GM23338 (cell line): ENCODE measurements at places on chromosomes 7 and 10.

GRCh38 chr10:22640359-22640758 lies 74.0 kb downstream of the PIP4K2A start:
- no peak for DNase-seq

- DNase-seq, result no peak
Observed at GRCh38 chr7:27424749-27425148, 182.1 kb downstream of the EVX1 start.

DNA sequence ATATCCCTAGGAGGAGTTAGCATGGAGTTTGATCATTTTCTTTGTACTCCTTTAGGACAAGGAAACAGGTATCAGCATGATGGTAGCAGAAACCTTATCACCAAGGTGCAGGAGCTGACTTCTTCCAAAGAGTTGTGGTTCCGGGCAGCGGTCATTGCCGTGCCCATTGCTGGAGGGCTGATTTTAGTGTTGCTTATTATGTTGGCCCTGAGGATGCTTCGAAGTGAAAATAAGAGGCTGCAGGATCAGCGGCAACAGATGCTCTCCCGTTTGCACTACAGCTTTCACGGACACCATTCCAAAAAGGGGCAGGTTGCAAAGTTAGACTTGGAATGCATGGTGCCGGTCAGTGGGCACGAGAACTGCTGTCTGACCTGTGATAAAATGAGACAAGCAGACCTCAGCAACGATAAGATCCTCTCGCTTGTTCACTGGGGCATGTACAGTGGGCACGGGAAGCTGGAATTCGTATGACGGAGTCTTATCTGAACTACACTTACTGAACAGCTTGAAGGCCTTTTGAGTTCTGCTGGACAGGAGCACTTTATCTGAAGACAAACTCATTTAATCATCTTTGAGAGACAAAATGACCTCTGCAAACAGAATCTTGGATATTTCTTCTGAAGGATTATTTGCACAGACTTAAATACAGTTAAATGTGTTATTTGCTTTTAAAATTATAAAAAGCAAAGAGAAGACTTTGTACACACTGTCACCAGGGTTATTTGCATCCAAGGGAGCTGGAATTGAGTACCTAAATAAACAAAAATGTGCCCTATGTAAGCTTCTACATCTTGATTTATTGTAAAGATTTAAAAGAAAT lies 4.8 kb downstream of the BAMBI start:
- no peak for DNase-seq

DNA sequence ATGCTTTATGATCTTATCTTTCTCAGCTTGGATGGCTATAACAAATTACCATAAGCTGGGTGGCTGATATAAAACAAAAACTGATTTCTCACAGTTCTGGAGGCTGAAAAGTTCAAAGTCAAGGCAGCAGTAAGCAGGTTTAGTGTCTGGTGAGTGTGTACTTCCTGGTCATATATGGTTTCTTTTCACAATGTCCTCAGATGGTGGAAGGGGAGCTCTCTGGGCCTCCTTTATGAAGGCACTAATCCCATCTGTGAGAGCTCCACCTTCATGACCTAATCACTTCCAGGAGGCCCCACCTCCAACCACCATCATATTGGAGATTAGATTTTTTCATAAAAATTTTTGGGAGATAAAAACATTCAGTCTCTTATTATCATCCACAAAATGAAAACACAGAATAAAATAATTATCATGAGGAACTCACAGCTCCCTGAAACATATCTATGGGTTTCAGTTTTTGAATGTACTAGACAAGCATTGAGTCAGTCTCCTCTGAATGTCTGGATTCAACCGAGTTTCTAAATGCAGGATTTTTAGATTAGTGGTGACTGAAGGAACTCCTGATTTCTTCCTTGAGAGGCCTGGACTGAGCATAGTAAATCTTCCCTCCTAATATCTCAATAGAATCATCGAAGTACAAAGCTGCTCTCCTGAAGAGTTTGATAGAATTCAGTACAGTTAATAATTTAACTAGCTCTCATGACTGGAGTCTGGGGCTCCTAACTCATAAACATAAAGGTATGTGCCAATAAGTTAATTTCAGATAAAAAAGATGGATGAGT lies 8.0 kb downstream of the CDC14C start:
- DNase-seq, result no peak

- no peak for DNase-seq
Observed at GRCh38 chr7:125423458-125424155, 494.0 kb upstream of the POT1 start.

GRCh38 chr7:22809902-22810642 lies 12.6 kb downstream of the TOMM7 start:
- DNase-seq, result no peak

DNA sequence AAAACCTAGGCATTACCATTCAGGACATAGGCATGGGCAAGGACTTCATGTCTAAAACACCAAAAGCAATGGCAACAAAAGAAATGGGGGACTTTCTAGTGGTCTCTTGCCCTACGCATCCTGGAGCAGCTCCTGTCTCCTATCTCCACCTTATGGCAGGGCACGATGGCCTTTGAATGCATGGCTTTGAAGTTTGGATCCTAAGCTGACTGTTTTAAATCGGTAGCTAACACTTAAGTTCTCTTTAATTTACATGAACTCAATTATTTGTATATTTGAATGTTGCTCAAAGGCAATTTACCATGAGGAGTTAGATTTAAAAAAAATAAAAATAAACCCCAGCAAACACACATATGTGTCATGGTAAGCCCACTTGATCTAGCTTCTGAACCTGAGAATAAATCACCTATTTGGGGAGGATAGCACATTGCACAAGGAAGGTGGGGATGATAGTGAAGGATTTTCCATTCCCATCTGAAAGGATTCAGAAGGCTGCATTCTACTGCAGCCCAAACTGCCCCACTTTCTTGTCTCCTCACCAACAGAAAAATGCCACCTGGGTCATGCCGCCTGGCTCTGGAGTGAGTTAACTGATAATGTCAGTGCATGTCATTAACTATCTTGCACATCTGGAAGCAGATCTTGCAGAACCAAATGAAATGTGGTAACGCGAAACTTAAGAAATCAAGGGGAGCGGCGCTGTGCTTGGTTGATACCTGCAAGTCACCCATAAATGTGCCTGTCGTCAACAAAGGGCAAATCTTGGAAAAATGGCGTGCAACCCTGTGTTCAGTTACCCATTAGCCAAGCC lies 12.4 kb downstream of the KLF6 start:
- no peak for DNase-seq

- DNase-seq, result no peak
Observed at GRCh38 chr10:24711465-24711864, 12.2 kb downstream of the ARHGAP21 start.

GRCh38 chr10:100014071-100014762 lies 4.5 kb upstream of the DNMBP start:
- no peak for DNase-seq

DNA sequence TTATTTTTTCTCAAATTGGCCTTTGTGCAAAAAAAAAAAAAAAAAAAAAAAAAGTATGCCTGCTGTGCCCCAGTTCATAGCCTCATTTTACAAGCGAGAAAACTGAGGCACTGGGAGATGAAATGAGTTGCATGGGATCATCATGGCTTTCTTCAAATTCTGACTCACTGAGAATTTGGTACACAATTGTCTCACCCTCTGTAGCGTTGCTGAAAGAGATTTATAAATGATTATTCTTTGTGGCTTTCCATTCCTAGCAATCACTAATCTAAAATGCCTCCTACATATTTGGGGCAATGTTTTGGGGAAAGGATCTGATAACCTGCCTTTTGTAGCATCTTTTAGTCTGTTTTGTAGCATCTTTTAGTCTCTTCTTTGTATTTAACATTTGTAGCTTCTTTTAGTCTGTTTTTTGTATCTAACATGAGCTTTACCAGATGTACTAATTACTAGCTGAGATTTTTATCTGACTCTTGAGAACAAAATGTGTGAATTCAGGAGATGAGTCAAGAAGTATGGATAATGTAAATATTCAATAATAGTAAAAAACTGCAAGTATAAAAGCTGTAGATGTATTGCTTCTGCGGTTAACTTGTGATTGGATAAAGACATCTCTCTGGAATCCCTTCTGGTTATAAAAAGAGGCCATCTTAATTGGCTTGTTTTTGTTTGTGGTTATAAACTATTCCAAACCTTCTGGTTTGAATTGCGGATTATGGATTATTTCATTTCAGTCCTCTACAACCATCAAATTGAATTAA lies 161.4 kb downstream of the ARID5B start:
- no peak for DNase-seq

DNA sequence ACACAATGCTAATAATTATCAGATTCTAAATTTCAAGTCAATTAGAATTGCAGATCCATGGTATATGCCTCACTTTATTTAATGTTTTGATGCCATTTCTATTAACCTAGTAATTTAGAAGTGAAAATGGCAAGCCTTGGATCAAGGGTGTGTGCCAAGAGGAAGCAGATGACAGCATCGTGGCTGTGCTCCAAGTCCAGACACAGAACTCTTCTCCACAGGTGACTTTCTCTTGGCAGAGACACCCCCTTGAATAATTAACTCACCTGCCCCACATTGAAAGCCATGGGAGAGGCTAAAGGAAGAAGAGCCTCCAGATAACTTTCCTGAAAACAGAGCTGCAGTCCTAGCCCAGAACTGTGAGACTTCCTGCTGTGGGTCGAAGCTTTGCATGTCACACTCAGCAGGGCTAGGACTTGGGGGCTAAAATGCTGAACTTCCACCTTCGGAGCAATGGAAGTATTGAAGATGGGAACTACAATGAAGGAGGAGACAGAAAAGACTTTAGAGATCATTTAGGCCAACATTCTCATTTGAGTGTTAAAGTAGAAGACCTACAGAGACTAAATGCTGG lies 996 bp upstream of the C10orf90 start:
- DNase-seq, result no peak

DNA sequence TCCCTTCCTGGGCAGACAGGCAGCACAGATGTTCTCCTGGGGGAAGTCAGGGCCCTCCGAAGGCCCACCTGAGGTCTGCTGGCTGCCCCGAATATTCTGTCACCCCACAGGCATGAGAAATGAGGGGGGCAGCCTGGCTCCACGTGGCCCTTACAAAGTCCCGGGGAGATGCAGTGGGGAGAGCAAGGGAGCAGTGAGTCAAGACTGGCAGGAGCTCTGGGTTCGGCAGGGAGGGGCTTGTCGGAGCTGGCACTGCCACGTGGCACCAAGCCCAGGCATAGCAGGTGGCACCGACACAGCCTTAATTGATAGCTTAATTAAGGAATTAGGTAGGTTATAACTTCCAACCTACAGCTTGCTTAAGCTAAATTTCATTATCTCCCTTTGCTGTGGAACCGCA lies 163.9 kb downstream of the USP6NL start:
- DNase-seq, result no peak

GRCh38 chr10:78604721-78605120 lies 464.0 kb upstream of the ZMIZ1 start:
- no peak for DNase-seq

DNA sequence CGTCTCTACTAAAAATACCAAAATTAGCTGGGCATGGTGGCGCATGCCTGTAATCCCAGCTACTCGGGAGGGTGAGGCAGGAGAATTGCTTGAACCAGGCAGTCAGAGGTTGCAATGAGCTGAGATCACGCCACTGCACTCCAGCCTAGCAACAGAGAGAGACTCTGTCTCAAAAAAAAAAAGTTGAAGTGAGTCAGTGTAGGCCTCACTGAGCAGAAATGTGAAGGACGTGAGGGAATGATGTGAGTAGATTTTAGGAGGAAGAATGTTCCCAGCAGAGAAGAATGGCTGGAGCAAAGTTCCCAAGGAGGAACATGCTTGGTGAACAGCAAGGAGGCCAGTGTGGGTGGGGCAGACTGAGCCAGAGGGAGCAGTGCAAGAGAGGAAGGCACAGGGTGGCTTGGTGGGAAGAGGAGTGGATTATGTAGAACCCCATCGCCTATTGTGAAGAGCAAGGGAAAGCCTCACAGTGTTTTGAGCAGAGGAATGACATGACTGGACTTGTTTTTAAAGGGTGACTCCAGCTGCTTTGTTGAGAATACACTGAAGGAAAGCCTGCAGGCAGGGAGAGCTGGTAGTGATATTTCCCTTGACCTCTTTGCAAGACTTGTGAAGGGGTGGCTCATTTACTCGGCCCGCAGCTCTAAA lies 708.7 kb downstream of the SUGCT start:
- no peak for DNase-seq

- DNase-seq, result peak; percentile 80
Observed at GRCh38 chr7:93228302-93228701, 2.0 kb upstream of the HEPACAM2 start.

- no peak for DNase-seq
Observed at GRCh38 chr10:26509307-26509706, 71.2 kb downstream of the APBB1IP start.

DNA sequence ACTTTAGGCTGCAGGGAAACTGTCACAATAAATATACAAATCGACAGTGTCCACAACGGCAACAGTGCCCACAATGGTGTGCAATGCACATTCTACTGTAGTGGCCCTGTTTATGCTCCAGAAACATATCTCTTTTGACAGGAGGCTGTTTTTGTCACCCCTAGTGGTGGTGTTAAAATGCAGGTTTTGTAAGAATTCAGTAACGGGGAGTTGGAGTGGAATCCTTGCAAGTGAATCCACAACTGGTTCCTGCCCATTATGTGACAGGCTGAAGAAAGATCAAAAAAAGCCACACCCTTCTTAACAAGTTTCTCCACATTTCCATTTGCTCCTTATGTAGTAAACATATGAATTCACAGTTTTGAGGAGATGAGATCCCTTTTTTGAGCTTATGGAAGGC lies 58.5 kb downstream of the BEND7 start:
- peak; percentile 51 for DNase-seq

GRCh38 chr10:110220398-110220797 lies 13.0 kb downstream of the MXI1 start:
- DNase-seq, result no peak

DNA sequence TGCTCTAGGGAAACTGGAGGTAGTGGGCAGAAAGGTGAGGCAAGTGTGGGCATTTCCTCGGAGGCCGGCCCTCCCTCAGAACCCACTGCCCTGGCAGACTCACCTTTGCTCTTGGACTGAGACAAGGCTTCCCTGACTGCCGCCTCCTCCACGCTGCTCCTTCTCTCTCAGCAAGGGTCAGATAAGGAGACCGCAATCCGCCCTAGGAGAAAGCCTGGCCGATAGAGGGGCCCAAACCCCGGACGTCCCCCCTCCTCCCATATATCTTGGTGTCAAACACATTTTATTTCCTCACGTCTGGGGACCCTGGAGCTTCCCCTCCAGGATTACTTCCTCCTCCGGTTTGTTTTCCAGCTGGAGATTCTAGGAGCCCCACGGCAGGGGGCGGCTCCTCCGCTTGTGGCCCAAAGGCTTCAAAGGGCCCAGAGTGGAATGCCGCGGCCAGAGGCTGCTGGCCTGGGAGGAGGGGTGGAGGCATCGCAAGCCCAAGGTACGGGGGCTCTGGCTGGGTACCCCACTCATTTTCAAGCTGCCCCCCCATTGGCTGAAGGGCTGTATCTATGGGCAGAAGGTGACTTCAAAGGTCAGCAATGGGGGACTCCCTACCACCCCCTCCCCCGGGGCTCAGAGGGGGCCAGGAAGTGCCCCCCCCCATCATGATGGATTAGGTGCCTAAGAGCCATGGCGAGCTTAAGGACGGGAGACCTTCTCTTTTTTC lies 31.7 kb upstream of the LBX1 start:
- peak; percentile 87 for DNase-seq

- DNase-seq, result no peak
Observed at GRCh38 chr10:106619346-106619745, 545.2 kb downstream of the SORCS1 start.

- peak; percentile 44 for DNase-seq
Observed at GRCh38 chr7:116782177-116782711, 80.1 kb upstream of the CAPZA2 start.

GRCh38 chr7:43933902-43934560 lies 7.8 kb downstream of the UBE2D4 start:
- DNase-seq, result no peak
